ENCODE measurements at places on chromosomes 6 and 20.

- DNase-seq = no peak
Observed at GRCh38 chr6:158596861-158597260, 37.0 kb downstream of the TMEM181 start.

- no peak for DNase-seq
Observed at GRCh38 chr20:41748756-41749582, 130.8 kb upstream of the CHD6 start.

DNA sequence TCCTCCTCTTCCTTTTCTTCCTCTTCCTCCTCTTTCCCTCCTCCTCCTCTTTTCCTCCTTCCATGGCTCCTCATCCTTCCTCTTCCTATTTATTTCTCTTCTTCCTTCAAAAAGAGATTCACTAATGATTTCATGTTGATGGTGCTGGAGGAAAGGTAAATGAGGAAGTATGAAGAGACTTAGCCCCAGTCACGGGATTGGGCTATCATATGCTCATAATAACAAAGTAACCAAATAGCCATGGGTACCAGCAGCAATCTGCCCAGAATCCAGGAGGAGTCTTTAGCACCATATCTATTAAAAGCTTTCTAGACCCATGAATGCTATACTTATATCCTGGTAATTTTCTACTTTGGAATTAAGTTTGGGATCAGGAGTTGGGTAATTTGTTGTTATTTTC, 910.9 kb upstream of the MAP3K7 start:
- DNase-seq = no peak

DNA sequence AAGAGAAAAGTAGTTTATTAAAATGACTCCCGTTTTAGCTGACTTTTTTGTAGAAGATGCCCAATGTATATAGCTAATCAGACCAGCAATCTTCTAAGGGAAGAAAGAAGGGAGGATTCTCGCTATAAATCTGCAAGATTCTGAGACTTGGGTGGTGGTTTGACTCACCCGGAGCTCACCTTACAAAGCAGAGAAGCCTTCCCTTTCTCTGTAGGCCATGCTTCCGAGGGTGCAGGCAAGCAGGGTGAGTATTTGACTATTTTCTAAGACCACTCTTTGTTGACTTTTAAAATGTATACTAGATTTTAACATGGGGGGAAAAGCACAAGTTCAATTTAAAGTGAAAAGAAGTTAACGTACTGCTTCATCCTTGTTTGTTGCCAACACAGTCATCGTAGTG, 2.7 kb downstream of the OLIG3 start:
- no peak for DNase-seq

- DNase-seq = no peak
Observed at GRCh38 chr6:123480986-123481385, 155.8 kb downstream of the TRDN start.

- DNase-seq = no peak
Observed at GRCh38 chr6:127582777-127583462, 5.9 kb downstream of the C6orf58 start.

- DNase-seq = no peak
Observed at GRCh38 chr6:149392093-149392492, 8.0 kb upstream of the SUMO4 start.

- no peak for DNase-seq
Observed at GRCh38 chr6:45377043-45377553, 636 bp downstream of the SUPT3H start.

- DNase-seq = no peak
Observed at GRCh38 chr6:97074785-97075184, 150.3 kb downstream of the KLHL32 start.

GRCh38 chr20:3248167-3248992, 9.4 kb upstream of the SLC4A11 start:
- DNase-seq = no peak

DNA sequence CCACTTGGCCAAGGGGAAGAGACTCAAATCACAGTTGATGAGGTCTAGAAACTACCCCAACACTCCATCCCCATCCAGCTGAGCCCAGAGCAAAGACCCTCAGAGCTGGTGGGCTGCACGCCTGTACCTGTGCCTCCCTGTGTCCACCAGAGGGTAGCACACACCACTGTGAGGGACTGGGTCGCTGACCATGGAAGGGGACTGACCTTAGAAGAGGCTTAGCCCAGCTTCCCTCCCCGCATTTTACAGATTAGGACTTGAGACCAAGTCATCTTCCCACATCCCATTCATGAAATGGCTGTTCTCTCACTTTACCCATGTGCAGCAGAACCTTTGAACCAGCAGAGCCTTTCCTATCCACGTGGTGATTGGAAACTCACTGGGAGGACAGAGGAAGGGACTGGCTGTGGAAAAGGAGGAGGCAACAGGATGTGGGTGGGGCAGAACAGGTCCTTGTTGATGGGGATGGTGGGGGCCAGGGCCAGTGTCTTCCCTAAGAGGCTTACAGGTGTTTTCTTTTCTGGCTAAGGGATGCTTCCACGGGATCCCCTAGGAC, 44.3 kb downstream of the CPXM1 start:
- no peak for DNase-seq

DNA sequence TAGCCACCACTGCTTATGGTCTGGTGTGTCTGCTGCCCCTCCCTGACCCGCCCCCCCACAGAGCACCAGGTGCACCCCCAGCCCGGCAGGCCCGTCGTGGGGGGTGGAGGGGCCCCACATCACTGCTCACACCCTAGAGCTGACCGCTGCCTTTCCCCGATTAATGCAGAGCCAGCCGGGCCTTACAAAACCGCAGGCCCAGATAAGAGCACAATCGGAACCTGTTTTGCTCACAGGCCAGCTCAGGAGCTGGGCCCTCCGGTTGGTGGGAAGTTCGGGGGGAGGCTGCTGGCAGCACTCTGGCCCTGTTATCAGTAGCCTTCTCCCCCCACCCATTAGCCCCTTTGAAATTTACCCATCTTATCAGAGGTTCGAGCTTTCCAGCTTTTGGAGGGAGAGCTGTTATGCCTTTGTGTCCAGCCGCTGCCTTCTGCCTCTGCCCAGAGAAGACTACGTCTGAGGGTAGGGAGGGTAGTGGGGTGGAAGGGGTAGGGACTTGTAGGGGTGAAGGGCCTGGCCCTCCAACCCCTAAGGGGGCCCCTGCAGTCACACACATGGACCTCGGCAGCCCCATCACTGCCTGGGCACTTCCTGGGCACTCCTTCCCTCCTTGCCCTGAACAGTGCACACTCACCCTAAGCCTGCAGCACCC, 6.9 kb upstream of the SPDEF start:
- no peak for DNase-seq
